ENCODE measurements at places on chromosomes 11 and 22. TPM values are rescaled to one million over a fixed set of nuclear protein-coding genes. Genes with fewer than 3 reads are reported as not detected.

GRCh38 chr22:45101515-45102227 lies 62.1 kb upstream of the NUP50 start:
- peaks cover 27% of the 10 kb centered on the region for H3K27me3 ChIP-seq
- H3K36me3 ChIP-seq, result no peaks in the 10 kb centered on the region
- H3K4me1 ChIP-seq, result peaks cover 5% of the 10 kb centered on the region
- peak; percentile 67 for DNase-seq

Gene TP53I11
- 15.7 TPM for total RNA-seq

GRCh38 chr11:120613264-120614226 lies 102.0 kb downstream of the GRIK4 start:
- no peak overlapping the region for H3K4me3 ChIP-seq
- H3K36me3 ChIP-seq, result no peaks in the 10 kb centered on the region
- no peak for DNase-seq
- H3K27ac ChIP-seq, result no peak overlapping the region

DNA sequence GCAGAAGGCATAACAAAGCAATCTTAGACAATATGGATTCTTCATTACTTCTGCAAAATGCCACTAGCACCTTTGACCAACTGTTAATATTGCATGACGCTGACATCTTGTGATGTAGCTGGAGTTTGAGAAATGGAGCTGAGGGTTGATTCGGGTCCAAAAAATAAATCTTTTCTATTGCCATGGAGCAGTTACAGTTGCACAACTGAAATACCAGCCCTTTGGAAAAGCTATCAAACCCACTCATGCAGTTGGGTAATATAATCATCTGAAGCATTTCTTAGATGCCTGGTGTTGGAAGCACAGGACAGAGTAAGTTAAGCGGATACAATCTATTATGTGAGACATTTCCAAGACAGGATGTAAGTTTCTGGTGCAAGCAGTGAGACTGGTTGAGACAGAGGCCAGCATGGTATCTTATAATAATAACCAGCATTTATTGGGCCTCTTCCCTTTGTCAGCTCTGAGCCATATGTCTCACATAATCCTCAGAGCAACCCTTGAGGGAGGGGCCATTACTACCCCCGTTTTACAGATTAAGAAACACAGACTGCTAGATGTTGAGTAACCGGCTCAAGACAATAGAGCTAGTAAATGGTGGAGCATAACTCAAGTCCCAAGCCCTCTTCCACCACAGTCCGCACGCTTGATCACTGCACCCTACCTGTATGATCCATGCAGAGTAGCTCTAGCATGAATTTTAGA lies 74.9 kb upstream of the CAPRIN1 start:
- no peak overlapping the region for H3K4me3 ChIP-seq
- no peaks in the 10 kb centered on the region for H3K4me1 ChIP-seq
- peaks cover 11% of the 10 kb centered on the region for H3K27me3 ChIP-seq
- no peak overlapping the region for H3K27ac ChIP-seq
- no peak for DNase-seq

DNA sequence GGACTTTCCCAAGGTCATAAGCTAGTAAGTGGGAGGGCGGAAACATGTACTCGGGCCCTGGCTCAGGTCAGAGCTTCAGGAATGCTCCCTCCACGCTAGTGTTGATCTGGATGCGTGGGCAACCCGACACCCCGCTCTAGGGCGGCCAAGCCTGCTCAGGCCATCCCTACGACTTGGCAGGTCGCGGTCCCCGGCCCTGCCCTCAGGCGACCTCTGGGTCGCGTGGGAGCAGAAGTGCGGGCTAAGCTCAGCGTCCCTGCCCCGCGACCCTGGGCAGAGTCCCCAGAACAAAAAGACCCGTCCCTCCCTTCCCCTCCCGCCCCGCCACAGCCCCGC lies 781 bp upstream of the TEF start:
- peak overlapping the region; percentile 81 for H3K4me3 ChIP-seq
- H3K27ac ChIP-seq, result no peak overlapping the region
- no peak for DNase-seq

Gene C22orf42
- not detected for total RNA-seq

GRCh38 chr22:39520226-39521105 lies at the start of gene ATF4:
ATF4 (plus strand) TSS chr22:39520562; CDS start chr22:39521446, 884 bp downstream.
- peaks cover 4% of the 10 kb centered on the region for H3K27me3 ChIP-seq
- peaks cover 50% of the 10 kb centered on the region for H3K4me1 ChIP-seq
- H3K27ac ChIP-seq, result peak within 1 kb of the TSS; percentile 98
- peaks cover 60% of the 10 kb centered on the region for H3K36me3 ChIP-seq
- peak within 1 kb of the TSS; percentile 84 for H3K4me3 ChIP-seq

DNA sequence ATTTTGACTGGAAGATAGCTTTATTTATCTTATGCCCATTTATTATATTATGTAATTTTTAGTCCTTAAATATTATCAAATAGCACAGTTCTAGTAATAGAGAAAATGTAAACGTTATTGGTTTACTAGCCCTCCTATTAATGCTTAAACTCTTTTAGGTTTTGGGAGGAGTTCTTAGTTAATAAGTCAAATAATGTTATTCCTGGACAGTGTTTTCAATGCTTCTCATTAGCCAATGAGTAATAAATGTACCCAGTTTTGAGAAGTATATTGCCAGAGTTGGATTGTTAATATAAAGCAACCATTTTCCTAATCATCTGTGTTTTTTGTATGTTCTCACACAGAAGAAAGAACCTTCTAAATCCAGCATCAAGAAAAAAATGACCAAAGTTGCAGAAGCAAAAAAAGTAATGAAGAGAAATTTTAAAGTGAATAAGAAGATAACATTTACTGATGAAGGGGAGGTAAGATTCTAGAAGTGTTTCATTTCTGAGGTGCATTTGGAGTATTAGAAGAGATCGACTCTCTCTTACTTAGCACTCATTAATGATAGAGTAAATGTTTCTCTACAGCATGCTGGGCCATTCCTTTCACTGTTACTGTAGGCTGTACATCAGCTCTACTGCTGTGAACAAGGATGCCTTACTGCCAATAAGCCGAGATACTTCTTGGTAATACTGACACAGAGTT lies 173.4 kb downstream of the DDX10 start:
- peaks cover 7% of the 10 kb centered on the region for H3K4me1 ChIP-seq
- no peak overlapping the region for H3K27ac ChIP-seq
- no peaks in the 10 kb centered on the region for H3K27me3 ChIP-seq

GRCh38 chr11:7592711-7593110 lies 78.9 kb downstream of the PPFIBP2 start:
- no peak overlapping the region for H3K4me3 ChIP-seq
- H3K27ac ChIP-seq, result no peak overlapping the region
- H3K36me3 ChIP-seq, result peaks cover 2% of the 10 kb centered on the region
- H3K4me1 ChIP-seq, result peaks cover 22% of the 10 kb centered on the region
- no peaks in the 10 kb centered on the region for H3K27me3 ChIP-seq

DNA sequence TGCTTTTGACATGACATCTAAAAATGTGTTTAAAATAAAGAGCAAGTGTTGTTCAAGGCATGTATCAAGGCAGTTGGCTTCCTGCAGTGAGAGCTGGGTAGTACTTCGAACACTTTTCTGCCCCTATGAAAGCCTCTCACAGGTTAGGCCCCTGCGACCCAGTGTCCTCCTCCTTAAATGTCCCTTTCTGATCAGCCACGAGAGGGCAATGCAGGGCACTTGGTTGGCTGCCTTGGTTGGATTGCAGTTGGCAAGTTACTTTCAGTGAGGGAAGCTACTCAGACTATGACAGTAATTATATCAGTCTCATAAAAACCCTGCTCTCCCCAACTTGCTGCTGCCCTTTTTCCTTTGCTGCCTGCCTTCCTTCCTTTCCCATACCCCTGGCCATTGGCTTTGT lies 743.8 kb downstream of the NTM start:
- H3K27ac ChIP-seq, result no peak overlapping the region
- no peaks in the 10 kb centered on the region for H3K4me1 ChIP-seq
- H3K4me3 ChIP-seq, result no peak overlapping the region
- H3K36me3 ChIP-seq, result no peaks in the 10 kb centered on the region

DNA sequence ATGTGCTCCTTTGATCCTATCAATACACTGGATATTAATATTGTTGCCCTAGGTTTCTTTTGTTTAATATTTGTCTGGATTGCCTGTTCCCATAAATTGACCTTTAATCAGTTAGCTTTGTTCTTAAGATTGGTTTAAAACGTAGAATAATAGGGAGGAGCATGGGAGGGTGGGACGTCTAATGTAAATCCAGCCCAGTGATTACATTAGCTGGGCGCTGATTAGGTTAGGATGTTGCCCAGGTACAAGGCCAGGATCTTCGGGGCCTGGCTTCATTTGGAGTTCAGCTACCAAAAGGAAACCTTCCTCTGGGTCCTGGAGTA lies at the start of gene SRSF8:
TSS of gene SRSF8 (plus strand) at position 204 of the 323 bp plus-strand sequence. CDS start 308 bp downstream, outside the sequence.
- H3K27ac ChIP-seq, result peak within 1 kb of the TSS; percentile 97
- peak within 1 kb of the TSS; percentile 87 for H3K4me3 ChIP-seq
- DNase-seq, result no peak
- H3K36me3 ChIP-seq, result peaks cover 10% of the 10 kb centered on the region
- peaks cover 24% of the 10 kb centered on the region for H3K4me1 ChIP-seq

GRCh38 chr11:125951731-125952130 lies 5.9 kb downstream of the VSIG10L2 start:
- no peak overlapping the region for H3K27ac ChIP-seq
- no peak overlapping the region for H3K4me3 ChIP-seq
- H3K27me3 ChIP-seq, result peaks cover 5% of the 10 kb centered on the region
- no peak for DNase-seq

DNA sequence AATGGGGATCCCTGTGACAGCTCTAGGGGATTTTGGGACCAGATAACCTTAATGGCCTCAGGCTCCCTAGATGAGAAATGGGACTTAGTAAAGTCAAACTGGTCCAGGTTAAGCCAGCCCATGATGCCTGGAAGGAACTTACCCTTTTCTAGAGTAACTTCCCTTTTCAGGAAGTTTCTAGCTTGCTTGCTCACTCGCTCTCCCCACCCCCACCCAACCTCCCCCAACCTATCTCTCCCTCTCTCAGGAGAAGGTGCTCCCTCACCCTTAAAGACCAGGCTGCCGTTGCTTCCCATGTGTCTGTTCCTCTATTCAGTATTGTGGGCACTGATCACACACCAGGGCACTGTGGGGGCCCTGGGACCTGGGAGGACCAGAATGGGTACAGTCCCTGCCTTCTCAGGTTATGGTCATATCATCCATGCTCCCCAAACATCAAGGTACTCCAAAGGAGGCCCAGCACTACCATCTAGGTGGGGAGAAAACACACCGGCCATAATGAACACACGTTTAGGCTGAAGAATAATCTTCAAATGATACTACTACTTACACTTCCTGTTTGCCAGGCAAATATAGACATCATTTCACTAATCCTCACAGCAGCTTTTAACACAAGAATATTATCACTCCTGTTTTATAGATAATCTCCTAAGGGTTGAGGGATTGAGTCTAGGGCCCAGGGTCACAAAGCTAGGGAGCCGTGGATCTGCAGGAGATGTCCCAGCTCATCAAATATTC lies 18.2 kb downstream of the KCNQ1OT1 start:
- H3K4me1 ChIP-seq, result no peaks in the 10 kb centered on the region
- no peaks in the 10 kb centered on the region for H3K36me3 ChIP-seq
- H3K27me3 ChIP-seq, result no peaks in the 10 kb centered on the region
- no peak overlapping the region for H3K4me3 ChIP-seq
- no peak for DNase-seq
- no peak overlapping the region for H3K27ac ChIP-seq

Gene CDC42EP2
- total RNA-seq, result not detected

DNA sequence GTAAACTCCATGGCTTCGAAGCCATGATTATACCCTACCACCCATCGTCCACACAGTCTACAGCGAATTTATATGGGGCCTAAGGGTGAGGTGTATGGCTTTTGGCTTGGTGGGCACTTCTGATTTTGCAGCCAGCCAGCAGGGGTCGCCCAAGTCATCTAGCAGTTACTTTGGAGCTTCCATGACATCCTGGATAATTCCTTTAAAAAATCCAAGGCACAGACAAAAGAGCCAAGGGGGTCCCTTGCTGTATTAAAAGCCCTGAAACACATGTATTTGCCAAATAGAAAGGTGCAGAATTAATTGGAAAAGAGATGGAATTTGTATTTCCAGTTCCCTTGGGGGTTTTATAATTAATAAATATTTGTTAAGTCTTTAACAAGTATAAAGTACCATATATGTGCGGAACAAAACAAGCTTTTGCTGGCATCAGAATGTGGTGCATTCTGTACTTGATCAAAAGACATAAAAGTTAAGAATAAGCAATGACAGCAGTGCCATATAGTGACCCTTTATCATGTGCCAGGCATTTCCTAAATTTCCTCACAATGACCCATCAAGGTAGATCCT lies 132.8 kb upstream of the PITPNB start:
- H3K27me3 ChIP-seq, result no peaks in the 10 kb centered on the region
- no peak overlapping the region for H3K4me3 ChIP-seq
- H3K4me1 ChIP-seq, result no peaks in the 10 kb centered on the region

DNA sequence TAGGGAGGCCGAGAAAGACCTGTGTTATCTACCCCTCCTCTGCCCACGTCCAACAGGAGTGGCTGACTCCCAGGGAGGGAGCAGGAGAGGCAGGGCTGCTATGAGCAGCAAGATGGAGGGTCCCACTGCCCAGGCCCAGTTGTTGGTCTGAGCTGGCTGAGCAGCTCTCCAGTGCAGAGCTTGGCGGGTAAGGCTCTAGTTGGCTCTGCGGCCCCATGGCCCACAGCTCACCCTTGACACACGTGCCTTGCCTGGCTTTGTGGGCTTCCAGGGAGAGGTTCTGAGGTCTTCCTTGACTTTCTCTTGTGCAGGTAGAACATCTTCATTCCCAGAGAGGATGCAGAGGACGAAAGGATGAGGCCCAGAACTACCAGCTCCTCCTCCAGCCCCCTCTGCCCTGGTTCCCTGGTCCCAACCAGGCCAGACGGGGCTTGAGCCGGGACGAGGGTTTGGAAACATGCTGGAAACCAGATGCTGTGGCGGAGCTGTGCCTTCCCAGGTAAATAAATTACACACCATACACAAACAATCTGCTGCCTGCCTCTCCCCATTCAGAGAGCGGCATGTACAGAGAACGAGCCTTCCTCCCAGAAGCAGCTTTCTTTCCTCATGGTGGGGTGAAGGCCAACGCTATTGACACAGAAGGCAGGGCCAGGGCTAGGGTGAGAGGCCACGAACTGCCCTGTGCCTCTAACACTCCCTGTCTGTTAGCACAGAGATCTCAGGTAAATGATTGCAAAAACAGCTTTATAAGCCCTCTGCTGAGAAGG lies 48.1 kb downstream of the DSCAML1 start:
- H3K4me1 ChIP-seq, result no peaks in the 10 kb centered on the region
- H3K4me3 ChIP-seq, result no peak overlapping the region
- H3K27me3 ChIP-seq, result peaks cover under 1% of the 10 kb centered on the region
- DNase-seq, result no peak

Gene SYT9
- not detected for total RNA-seq

Gene OR10A2
- not detected for total RNA-seq

Gene GPR83
- not detected for total RNA-seq

Gene TUB
- 0.36 TPM for total RNA-seq

Gene MS4A12
- not detected for total RNA-seq

Gene SMTNL1
- not detected for total RNA-seq

GRCh38 chr11:8642196-8642841 lies 40.1 kb downstream of the TRIM66 start:
- DNase-seq, result no peak
- peaks cover 40% of the 10 kb centered on the region for H3K36me3 ChIP-seq
- H3K4me1 ChIP-seq, result no peaks in the 10 kb centered on the region
- H3K27ac ChIP-seq, result no peak overlapping the region

Gene THRSP
- not detected for total RNA-seq
